ENCODE measurements at places on chromosomes 6 and 20.
A peak's percentile ranks its signal among the peaks of the same experiment; 100 is the strongest.

DNA sequence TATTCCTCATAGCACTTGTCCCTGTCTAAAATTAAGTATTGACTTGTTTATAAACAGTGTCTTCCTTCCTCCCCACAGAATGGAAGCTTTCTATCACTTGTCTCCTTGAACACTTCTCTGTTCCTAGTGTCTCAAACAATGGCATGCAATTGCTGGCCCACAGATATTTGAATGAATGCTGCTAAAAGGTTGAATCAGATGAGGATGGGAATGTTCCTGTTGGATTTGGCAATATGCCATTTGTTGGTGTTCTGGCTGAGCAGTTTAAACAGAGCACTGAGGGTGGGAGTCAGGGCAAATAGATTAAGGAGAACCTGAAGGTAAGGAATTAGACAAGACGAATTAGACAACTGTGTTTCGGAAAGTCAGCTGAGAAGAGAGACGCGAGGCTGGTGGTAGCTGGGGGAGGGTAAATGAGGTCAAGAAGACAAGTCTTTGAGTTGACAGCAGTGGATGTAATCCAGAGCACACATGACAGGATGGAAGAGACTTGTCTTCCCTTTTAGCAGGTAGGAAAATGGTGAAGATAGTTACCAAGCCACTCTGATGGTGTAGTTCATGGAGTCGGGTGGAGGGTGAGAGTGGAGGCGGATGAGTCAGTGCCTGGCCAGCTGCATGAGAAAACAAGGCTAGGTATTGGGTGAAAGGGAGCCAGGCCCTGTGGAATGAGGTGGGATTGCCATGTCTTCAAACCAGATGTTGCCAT is 58.3 kb upstream of the GNRH2 start:
- peak; percentile 55 for DNase-seq

DNA sequence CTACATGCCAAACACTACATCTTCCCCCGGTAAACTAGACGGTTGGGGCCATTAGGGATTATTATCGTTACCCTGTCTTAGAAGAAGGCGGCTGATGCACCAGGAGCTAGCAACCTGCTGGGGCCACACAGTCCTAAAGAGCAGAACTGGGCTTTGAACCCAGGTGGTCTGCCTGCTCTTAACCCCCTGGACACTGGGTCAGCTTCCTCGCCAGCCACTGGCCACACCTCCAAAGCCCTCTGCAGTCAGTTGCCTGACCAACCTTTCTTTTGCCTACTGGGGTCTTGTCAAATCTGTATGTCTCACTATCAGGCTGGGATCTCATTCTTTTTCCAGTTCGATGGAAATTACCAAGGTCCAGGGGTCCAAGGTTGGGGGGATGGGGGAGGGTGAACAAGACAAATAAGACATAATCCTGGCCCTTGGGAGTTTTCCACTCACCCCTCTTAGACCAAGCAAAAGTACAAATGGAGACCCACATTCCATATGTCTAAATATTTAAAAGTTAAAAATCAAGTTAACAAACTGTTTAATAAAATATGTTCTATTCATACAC is 34.0 kb upstream of the FOXP4 start:
- no peak for DNase-seq

DNA sequence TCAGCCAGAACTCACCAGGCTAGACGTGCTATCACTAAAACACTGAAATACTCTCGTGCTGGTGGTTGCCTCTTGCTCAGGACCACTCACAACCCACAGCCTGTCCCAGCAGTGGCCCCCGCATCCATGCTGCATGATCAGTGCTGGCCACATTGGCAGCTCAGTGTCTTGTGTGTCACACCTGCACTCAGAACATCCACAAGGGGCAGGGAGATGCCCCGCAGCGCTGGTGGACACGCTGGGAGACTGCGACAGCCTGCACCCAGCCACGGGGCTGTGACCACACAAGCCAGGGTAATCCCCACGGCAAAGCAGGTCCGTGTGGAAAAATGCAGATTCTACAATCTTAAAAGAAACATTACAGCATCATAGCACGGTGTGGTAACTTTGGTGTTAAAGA is 23.9 kb upstream of the APMAP start:
- no peak for DNase-seq

DNA sequence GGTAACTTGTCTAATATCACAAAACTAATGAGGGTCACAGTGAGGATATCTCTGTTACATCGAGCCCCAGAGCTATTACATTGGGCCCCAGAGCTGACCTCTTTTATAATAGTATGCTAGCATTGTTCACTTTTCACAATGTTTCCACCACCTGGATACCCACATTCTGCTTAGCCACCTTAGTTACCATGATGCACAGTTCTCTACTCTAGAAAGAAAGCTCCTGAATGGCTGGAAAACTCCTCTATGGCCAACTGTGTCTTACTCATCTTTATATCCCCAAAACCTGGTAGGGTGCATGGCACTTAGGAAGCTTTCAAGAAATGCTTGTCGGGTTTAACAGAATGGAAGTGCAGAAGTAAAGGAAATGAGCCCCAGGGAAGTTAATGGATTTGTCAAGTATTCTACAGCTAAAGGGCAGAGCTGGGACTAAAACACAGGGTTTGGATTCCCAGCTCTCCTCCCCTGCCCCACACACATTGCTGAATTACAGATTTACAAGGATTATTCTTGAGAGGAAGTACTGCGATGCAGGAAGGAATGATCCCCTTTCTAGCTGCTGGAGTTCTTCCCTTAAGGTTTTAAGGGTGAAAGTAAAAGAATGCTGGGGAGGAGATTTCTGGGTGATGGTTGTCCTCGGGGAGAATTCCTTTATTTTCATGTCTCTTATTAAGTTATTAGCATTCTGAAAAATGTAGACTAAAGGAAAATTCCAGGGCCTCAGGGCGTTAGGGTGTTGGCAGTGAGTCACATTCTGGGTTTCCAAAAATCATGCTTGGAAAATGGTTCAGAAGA is 16.1 kb upstream of the HINT3 start:
- no peak for DNase-seq

DNA sequence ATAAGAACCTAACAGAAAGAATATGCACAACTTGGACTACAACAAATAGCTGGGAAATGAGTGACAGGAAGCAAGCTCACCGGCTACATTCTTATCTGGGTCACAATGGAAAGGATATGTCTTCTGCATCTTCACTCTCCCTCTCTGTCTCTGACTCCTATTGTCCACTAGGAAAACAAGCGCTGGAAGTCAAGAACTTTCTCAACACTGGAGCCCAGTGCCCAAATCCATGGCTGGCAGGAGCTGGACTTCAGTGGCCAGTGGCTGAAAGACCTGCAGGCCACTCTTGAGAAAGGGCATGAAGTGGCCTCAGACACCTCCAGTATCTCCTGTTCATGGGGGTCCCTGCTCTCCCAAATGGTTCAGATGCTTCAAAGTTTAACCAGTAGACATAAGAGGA is 62.0 kb downstream of the FAM50B start:
- DNase-seq: no peak

DNA sequence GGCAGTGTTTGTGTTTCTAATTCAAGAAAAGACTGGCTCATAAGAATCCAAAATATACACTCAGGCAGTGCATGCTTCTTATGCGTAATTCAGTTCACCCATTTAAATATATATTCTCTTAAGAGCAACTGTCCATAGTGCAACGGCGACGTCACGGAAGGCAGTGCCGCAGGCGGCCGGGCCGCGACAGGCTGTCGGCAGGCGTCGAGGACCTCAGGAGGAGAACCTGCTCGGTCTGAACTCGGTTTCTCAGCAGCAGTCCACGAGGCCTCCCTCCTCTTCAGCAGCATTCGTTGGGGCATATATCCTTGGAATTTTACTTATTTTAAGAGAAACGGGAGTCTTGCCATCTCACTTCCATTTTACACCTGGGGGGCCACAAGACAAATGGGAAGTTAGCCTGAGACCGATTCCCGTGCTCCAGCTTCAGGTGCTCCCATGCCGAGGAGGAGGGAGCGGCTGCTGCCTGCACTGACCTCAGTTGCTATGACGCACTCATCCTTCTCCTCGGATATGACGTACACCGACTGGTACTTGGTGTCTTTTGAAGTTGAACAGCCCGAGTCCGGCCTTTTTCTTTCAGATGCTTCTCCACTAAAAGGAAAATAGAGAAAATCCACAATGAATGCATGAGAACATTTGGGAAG is 8.2 kb downstream of the DLL1 start:
- DNase-seq: no peak

Measured in fibroblast of pulmonary artery (primary cell).